Right ventricle myocardium inferior (tissue), 1 donor: ENCODE measurements at places on chromosomes 13 and 19.
A peak's percentile ranks its signal among the peaks of the same experiment; 100 is the strongest.

GRCh38 chr19:56866538-56866937 lies 26.0 kb upstream of the PEG3 start:
- DNase-seq, result no peak

GRCh38 chr13:32028711-32029110 lies 2.9 kb upstream of the FRY start:
- no peak for DNase-seq

DNA sequence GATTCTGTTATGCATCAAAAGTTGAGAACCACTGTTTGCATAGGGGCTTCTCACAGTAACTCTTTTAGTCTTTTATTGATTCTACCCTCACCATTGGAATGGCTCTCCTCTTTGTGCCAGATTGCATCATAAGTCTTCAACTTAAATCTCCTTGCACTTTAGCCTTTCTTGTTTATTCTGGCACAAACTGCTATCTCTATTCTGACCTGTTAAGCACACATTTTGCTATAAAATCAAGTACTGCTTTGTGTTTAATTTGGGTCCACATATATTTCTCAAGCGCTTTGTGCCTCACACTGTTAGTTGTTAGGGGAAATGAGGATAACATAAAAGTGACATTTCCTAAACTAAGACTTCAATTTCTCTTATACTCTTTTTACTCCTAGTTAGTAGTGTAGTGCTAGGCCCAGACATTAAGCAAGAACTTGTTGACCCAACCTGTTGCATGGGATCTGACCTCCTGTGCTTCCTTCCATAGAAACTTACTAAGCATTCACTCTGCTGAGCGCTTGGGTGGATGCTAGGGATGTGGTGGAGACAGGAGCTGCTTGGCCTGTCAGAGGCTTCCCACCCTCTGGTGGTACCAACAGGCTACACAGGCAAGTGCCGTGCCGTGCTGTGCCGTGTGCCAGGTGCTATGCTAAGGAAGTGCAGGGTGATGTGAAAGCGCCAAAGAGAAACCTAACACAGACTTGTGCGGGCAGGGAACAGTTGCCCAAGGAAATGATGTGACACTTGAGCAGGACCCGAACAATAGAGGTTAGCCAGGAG lies 1.2 kb downstream of the UTP14C start:
- no peak for DNase-seq

DNA sequence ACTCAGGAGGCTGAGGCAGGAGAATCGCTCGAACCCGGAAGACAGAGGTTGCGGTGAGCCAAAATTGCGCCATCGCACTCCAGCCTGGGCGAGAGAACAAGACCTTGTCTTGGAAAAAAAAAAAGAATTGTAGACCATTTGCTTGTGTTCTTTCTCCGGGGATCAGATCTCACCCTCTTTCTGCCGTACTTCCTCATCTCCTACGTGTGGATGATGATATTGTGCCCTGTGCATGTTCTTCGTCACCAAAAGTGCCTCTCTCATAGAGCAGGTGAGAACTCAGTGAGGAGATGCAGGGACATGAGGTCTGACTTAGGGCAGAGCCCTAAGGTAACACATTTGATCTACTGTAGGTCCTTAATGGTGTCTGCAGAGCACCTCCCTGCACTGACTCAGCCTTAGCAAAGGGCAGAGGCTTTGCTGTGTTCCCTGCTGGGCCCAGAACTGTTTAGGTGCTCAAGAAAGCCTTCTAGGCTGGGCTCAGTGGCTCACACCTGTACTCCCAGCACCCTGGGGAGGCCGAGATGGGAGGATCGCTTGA lies 1.3 kb downstream of the APOC2 start:
- no peak for DNase-seq

DNA sequence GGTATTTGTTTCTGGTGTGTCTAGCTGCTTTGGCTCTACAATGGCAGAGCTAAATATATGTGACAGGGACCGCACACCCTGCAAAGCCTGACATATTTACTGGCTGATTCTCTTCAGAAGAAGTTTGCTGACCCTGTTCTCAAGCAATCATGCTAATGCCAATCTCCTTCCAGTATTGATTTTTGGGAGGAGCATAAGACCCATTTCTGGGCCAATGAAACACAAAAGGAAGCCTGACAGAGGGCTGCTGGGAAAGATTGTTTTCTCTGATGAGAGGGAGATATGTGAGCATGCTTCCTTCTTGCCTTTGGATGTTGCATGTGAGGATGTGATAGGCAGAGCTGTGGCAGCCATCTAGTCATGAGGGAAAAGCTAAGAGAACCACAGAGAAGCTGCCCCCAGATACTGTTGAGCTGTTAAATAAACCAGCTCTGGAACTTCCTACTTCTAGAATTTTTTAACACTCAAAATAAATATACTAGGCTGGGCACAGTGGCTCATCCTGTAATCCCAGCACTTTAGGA lies 31.4 kb upstream of the TPTE2 start:
- no peak for DNase-seq

- no peak for DNase-seq
Measured at GRCh38 chr13:30037766-30038165, 187.3 kb upstream of the UBL3 start.

DNA sequence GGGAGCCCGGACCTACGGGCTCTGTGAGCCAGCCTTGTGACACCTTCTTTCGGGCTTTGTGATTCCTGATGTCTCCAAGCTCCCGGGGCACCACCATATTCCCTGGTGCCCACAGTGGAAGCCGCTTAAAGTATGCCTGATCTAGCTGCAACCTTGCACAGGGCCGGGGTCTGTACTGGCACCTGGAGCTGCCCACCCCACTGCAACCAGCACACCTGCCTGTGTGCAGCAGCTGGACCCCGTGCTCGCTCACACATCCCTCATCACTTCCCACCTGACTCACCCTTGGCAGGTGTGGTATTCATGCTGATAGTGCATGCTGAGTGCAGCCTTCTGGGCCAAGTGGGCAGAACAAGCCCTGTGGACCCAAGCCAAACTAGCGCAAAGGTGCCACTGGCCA lies 1981.1 kb upstream of the PCDH20 start:
- DNase-seq, result no peak

- peak; percentile 46 for DNase-seq
Measured at GRCh38 chr19:14096272-14096992, 5.9 kb upstream of the SAMD1 start.
